GM12891 (cell line): ENCODE measurements at places on chromosomes 11 and 22.

- DNase-seq: no peak
Observed at GRCh38 chr22:37549704-37550059, 10.6 kb upstream of the CDC42EP1 start.

DNA sequence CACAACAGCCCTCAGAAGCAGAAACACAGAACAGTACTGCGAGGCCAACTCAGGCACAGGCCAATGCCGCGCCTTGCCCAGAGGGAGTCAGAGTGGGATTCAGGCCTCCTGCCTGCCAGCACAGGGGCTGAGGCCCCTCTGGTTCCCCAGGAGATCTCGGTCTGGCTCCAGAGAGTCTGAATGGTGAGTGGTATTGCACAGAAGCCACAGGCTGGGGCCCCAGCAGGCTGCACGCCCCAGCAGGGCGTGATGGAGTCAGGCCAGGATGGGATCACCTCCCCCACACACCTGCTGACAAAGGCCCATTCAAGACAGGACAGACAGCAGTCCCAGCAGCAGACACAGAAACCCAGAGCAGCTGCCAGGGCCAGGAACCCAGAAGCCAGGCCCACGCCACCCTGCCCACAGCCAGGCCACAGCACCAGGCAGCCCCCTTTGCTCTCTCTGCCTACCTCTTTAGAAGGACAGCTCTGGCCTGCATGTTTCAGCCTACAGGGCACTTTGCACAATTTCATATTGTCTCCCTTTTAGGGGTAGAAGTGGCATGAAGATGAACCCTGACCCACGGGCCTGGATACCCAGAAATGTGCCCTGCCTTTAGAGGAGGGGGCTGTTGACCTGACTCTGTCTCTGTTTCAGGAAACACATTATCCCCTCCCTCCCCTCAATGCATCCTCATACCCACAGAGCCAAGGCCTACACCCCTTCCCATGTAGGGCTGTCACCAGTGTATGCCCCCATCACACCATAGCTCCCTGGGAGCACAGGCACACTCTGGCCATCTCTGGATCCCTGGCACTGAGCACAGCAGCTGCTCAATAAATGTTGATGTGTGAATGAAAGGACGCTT, 6.1 kb downstream of the FXYD6 start:
- no peak for DNase-seq

DNA sequence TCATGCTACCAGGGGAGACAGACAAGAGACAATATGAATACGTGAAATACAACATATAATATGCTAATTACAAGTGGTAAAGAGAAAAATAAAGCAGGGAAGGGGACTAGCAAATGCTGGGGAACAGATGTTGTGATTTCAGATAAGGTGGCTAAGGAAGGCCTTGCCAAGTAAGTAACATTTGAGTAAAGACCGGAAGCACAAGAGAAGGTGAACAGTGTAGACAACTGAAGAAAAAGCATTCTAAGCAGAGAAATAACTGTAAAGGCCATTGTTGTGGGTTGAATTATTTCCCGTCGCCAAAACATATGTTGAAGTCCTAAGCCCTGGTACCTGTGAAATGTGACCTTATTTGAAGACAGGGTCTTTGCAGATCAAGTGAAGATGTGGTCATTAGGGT, 63.7 kb upstream of the EED start:
- DNase-seq: no peak

GRCh38 chr11:69646493-69647389, 5.8 kb downstream of the CCND1 start:
- no peak for DNase-seq

DNA sequence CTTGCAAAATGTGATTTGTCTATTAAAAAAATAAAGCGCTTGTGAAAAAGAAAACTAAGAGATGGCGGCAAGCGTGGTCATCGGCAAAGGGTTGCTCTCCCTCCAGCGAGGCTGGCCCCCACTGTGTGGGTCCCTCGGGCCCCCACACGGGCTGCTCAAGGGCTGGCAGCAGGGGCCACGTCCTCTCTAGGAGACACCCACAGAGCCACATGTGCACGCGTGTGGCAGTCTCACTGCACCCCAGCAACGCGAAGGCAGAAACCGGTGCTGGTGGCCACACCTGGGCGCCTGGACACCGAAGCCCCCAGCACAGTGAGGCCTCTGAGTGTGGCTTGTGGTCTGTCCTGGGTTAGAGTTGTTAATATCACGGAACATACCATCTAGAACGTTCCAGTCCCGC, 34.4 kb downstream of the TOLLIP start:
- DNase-seq: no peak

- DNase-seq: no peak
Observed at GRCh38 chr11:15969701-15970329, 386.5 kb downstream of the SOX6 start.

DNA sequence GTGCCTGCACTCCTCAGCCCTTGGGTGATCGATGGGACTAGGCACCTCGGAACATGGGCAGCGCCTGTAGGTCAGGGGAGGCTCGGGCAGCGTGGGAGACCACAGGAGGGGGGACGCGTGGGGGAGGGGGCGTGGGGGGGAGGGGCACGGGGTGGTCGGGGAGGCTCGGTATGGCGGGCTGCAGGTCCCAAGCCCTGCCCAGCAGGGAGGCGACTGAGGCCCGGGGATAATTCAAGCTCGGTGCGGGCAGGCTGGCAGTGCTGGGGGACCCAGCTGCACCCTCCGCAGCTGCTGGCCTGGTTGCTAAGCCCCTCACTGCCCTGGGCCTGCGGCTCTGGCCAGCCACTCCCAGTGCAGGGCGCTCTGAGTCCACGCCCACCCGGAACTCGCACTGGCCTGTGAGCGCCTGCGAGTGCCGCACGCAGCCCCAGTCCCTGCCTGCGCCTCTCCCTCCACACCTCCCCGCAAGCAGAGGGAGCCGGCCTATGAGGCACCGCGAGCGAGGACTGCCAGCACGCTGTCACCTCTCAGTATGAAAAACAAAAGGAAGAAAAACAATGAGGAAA, 1698.3 kb upstream of the RAG2 start:
- no peak for DNase-seq

DNA sequence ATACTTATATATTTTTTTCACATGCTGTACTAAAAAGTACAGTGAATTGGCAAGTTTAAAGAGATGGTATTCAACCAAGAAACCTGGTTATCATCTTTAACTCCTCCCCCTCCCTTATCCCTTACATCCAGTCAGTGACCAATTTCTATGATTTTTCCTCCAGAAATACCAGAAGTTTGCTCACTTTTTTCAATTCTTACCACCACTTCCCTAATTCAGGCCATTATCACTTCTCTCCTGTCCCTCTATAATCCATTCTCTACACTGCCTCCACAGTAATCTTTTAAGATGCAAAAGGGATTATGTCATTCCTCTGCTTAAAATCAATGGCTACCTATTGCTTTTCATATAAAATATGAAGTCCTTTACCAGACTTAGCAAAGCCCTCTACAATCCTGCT, 62.8 kb downstream of the CEP57 start:
- DNase-seq: no peak

GRCh38 chr11:128508770-128509510, 78.4 kb downstream of the ETS1 start:
- DNase-seq: no peak

DNA sequence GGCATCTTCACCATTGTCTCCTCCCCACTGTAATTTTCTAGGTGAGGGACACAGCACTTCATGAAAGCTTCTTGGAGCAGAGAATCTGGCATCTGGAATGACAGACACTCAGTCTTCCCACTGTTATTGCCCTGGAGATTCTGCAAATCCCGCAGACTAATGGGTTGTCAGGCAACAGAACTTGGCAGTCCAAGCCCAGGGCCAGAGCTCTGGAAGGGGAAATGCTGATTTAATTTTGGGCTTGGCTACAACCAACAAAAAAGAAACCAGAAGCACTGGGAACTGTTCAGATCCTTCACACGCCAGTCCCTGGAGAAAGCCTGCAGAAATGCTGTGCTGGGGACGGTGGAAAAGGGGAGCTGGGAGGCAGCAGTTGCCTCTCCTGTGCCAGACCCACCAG, 71.5 kb upstream of the BID start:
- no peak for DNase-seq

DNA sequence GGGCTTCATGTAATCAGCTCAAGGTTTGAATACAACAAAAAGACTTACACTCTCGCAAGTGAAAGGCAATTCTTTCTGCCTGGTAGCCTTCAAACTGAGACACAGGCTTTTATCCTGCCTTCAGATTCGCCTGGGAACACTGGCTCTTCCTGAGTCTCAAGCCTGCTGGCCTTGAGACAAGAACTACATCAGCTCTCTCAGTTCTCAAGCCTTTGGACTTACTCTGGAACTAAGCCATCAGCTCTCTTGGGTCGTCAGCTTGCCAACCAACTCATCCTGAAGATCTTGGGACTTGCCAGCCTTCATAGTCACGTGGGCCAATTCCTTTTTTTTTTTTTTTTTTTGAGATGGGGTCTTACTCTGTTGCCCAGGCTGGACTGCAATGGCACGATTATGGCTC, 35.7 kb upstream of the LRRC10B start:
- DNase-seq: no peak

DNA sequence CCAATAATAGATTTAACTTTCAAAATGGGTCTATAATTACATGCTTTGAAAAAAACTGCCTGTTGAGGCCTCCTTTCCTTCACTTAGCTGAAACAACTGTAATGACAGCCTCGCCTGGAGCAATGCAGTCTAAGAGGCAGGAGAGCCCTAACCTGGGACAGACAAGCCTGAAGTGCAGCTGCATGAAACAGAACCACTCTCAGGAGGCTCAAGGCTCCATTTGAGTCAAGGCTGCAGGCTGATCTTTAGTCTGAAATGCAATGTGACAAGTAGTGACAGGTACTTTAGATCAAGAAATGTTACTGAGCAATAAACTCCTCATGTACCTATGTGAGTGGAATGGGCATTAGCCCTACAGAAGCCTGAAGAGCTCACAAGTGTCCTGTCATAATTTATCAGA, 414.0 kb upstream of the LUZP2 start:
- no peak for DNase-seq

GRCh38 chr22:43031617-43032016, 16.7 kb upstream of the PACSIN2 start:
- no peak for DNase-seq

DNA sequence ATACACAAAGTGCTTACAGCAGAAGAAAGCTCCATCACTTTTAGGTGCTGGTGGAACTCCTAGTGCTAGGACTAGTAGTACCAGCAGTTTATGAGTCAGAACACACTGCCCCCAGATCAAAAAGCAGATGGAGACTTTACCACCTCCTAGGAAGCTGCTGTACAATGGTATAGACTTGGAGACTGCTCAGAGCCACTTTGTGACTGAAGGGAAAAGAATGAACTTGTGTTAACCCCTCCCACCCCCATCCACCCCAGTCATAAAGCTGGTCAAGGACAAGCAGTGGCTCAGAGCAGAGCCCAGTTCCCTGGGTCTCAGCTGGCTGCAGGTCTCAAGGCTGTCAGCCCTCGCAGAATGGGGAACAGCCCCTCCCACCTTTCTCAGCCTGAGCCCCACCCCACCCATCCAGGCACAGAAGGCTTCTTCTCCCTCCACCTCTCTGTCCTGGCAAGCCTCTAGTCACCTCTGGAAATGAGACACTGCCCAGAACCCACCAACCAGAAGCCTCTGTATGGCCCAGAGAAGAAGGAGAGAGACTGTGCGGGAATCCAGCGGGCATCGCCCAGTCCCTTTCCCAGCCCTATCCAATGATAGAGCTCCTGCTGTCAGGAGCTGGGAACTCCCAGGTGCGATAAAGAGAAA, 23.8 kb downstream of the PACSIN2 start:
- no peak for DNase-seq

GRCh38 chr11:77590194-77590782, 535 bp downstream of the AQP11 start:
- no peak for DNase-seq

DNA sequence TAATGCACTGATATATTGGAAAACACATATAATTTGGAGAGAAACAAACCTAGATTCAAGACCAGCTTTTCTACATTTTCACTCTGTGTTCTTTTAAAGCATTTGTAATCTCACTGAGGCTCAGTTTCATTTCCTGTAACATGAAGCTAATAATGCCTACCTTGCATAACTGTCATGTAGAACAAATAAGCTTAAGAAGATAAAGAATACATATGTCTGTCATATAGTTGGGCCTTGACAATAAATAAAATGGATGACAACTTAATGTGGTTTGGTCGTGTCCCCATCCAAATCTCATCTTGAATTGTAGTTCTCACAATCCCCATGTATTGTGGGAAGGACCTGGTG, 35.2 kb upstream of the FIBIN start:
- no peak for DNase-seq

DNA sequence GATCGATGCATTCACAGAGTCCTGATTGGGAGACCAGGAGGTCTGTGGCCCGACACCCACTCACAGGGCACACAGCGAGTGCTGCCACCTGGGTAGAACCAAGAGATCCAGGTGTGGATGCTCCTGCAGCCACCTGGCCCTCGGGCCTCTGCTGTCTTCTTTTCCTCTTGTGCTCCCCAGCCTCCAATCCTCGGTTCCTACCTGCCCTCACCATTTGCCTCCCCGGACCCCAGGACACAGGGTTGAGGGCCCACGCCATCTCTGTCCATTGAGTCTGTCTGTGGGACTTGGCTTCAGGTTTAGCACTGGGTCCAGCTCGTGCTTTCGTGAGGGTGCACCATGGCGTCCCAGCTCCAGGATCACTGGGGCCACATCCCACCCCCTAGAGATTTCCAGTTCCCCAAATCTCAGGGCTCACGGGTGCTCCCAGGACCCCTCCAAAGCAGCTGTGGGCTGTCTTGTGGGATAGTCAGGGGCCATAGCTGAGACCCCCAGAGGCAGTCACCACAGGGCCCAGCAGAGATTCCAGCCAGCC, 591.1 kb downstream of the BRD1 start:
- no peak for DNase-seq

- DNase-seq: no peak
Observed at GRCh38 chr11:23632293-23632692, 772.0 kb upstream of the CCDC179 start.

- no peak for DNase-seq
Observed at GRCh38 chr22:41557401-41558240, 3.2 kb upstream of the CSDC2 start.

DNA sequence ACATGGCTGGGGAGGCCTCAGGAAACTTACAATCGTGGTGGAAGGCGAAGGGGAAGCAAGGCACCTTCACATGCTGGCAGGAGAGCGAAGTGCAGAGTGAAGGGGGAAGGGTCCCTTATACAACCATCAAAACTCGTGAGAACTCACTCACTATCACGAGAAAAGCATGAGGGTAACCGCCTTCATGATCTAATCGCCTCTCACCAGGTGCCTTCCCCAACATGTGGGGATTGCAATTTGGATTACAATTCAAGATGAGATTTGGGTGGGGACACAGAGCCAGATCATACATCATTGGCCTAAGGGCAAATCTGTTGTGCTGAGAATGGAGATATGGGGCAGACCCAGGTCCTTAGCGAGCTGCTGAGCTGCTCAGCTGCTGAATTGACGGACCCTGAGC, 13.1 kb downstream of the C1QTNF6 start:
- DNase-seq: no peak

GRCh38 chr11:58564231-58564630, 11.4 kb downstream of the LPXN start:
- DNase-seq: no peak

- DNase-seq: no peak
Observed at GRCh38 chr11:83249445-83249844, 36.7 kb downstream of the CCDC90B start.
